ENCODE measurements at places on chromosomes 16 and 17.

DNA sequence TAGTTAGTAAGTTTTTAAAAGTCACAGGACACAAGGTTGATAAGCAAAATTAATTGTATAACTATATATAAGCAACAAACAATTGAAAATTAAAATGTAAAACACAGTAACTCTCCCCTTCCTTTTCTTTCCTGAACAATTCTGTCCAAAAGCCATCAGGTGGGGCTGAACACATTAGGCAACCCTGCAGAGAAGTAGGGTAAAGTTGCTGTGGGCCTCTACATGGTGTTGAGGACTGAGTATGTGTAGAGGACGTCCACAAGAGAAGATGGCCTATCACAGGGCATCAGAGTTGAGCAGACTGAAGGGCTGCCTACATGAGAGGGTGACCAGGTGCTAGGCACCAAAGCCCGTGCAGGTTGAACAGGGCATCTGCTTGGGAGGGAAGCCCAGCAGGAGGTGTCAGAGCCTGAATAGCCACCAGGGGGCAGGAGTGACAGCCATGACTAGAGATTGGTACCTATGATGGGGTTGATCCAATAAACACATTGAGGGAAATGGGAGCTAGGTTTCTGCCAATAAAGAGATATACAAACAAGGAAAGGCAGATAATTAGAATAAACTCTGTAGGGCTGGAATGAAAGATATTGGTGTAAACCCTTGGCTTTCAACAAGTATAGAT, 415.1 kb downstream of the NPIPA8 start:
- peak; percentile 53 for DNase-seq

DNA sequence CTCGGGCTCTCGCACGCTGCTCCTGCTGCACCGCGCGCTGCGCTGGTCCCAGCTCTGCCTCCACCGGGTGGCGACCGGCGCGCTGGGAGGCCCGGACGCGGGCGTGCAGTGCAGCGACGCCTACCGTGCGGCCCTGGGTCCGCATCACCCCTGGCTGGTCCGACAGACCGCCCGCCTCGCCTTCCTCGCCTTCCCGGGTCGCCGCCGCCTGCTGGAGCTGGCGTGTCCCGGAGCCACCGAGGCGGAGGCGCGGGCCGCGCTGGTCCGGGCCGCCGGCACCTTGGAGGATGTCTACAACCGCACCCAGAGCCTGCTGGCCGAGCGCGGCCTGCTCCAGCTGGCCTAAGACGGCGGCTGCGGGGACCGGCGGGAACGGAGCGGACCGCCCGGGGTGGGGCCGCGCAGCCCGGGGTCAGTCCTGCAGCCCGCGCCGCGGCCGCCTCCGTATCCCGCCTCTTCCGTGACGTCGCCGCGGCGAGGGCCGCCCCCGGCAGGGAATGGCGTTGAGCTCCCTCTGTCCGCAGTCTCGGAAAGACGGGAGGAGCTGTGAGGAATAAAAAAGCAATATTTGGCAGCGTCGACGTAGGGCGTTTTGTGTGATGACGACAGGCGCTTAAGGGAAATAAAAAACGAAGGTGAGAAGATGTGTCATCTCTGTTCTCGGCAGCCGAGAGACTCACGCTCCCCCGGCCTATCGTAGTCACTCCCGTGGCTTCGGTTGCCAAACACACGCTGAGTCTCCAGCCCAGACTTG, 1.4 kb downstream of the GLTPD2 start:
- DNase-seq = peak; percentile 82

GRCh38 chr17:13030459-13031300, 12.9 kb upstream of the ELAC2 start:
- DNase-seq = peak; percentile 40

GRCh38 chr17:48547808-48548522, 3.1 kb upstream of the HOXB2 start:
- DNase-seq = no peak

DNA sequence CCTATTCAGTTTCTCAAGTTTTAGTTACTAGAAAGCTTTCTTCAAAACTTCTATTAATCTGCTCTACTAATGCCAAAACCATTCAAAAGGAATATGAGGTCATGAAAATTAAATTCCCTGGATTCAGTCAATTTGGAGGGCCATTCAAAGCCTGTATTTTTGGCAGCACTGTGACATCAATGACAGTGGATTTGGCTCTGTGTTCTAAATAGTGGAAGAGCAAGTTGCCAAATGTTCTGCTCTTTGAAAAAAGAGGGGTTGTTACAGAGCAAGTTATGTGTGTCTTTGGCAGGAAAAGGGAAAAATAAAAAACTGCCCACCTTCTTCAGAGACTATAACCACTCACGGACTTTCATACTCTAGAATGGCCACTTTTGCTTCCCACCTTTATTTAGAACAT, 3.2 kb upstream of the C16orf46 start:
- no peak for DNase-seq

- DNase-seq = no peak
Measured at GRCh38 chr16:89921702-89922476, 1.3 kb upstream of the TUBB3 start.

DNA sequence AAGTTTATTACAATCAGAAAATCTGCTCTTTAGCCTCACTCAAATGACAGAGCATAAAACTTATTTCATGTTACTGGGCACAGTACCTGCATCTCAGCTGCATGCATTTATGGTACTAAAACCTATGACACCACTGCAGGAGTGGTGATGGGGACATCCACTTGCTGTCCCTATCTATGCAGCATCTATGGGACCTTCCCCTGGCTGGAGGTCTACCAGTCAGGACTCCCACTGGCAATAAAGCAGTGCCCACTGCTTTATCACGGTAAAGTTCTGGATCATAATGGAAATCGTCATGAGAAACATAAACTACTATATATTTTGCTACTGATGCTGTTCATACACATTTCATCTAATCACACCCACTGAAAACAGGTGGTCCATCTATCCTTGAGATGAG, 26.2 kb downstream of the NSMCE1 start:
- DNase-seq = peak; percentile 13

- no peak for DNase-seq
Measured at GRCh38 chr16:23520500-23520899, 10.2 kb upstream of the GGA2 start.

DNA sequence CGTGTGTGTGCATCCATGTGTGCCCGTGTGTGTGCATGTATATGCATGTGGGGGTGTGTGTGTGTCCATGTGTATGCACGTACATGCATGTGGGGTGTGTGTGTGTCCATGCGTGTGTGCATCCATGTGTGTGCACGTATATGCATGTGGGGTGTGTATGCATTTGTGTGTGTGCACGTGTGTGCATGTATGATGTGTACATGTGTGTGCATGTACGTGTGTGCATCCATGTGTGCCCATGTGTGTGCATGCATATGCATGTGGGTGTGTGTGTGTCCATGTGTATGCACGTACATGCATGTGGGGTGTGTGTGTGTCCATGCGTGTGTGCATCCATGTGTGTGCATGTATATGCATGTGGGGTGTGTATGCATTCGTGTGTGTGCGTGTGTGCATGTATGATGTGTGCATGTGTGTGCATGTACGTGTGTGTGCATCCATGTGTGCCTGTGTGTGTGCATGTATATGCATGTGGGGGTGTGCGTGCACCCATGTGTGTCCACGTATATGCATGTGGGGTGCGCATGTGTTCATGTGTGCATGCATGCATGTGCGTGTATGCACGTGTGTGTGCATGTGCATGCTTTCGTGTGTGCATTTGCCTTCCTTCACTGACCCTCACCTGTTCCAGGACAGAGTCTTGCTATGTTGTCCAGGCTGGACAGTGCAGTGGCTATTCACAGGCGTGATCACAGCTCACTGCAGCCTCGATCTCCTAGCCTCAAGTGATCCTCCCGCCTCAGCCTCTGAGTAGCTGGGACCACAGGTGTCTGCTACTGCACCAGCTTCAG, 129.6 kb upstream of the TNRC6C start:
- peak; percentile 15 for DNase-seq

DNA sequence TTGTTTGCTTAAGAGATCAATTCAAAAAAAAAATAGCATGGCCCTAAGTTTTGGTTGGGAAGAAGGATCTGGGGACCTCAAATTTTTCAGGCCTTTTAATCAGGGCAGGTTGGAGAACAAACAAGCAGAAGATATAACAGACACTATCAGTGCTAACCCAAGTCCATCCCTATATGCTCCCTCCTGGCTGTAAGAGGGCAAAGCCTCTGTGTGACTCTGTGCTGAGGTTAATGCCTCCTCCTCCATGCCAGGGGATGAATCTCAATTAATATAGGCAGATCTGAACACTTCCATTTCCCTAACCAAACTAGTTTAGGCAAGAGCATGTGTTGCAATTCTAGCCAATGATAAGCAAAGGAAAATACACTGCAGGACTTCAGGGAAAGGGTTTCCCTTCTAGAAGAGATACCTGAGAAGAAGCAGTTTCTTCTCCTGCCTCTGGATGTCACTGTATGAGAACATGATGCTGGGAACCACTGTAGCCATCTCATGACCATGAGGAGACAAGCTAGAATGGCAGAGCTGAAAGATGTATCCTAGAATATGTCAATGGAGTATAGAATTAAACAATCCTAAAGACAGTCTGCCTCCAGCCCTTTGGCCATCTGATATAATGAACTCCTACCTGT, 76.0 kb downstream of the CHD9NB start:
- no peak for DNase-seq

- DNase-seq = no peak
Measured at GRCh38 chr16:11361701-11362451, 16.6 kb downstream of the RMI2 start.

DNA sequence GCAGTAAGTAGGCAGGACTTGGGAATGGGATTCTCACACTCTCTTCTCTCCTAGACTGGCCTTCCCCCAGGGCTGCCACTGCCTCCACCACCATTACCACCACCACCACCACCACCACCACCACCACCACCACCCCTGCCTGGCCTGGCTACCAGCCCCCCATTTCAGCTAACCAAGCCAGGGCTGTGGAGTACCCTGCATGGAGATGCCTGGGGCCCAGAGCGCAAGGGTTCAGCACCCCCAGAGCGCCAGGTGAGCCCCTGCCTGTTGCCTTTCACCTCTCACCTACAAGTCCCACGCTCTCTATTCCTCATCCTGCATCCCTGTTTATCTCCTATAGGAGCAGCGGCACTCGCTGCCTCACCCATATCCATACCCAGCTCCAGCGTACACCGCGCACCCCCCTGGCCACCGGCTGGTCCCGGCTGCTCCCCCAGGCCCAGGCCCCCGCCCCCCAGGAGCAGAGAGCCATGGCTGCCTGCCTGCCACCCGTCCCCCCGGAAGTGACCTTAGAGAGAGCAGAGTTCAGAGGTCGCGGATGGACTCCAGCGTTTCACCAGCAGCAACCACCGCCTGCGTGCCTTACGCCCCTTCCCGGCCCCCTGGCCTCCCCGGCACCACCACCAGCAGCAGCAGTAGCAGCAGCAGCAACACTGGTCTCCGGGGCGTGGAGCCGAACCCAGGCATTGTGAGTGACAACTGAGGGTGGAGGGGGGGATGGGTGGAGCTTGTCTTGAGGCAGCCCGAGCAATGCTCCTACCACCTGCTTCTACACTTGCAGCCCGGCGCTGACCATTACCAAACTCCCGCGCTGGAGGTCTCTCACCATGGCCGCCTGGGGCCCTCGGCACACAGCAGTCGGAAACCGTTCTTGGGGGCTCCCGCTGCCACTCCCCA, 7.9 kb upstream of the TMEM88 start:
- no peak for DNase-seq

GRCh38 chr16:72532906-72533410, 361.0 kb upstream of the PMFBP1 start:
- no peak for DNase-seq

GRCh38 chr17:72150632-72151460, 30.0 kb downstream of the SOX9 start:
- no peak for DNase-seq

DNA sequence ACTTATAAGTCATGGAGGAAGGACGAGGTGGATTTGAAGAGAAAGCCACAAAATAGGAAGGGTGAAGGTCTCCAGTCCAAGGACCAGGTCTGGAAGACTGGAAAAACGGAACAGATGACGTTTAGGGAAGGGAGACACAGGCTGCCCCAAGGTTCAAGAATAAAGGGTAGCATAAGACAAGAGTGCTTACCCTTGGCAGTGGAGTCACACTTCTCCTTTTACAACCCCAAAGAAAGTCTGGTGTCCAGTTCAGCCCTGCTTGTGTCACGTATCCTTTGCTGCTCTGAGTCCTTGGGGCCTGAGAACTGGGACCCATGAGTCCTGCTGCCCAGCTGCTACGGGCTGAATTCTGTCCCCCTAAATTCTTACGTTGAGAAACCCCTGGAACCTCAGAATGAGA, 13.0 kb upstream of the GGA2 start:
- no peak for DNase-seq

DNA sequence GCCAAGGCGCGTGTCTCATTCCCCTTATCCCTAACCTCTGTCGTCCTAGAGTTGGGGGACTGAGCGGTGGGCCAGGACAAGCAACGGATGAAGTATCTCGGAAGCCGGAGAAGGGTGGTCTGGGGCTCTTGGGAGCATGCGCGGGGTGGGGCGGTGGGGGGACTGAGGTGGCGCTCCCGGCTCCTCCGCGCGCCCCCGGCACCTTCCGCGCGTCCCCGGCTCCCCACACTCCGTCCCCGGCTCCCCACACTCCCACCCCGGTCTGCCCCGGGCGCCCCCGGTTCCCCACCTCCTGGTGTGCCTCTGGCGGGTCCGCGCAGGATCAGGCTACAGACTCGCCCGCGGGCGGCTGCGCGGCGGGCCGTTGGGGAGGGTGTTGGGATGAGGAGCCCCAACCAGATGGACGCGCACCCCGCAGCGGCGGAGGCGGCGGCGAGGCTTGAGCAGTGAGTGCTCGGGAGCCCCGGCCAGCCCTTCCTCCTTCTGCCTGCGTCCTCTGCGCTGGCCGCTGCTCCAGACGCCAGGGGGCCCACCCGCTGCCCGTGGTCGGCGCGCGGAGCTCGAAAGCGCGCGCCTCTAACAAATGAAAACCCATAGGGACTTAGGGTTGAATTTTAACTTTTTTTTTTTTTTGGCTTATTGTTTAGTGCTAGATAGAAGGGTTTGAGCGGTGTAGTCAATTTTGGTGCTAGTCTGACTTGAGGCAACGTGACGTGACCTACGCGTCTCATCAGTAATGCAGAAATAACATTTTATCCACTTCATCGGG, 5.6 kb upstream of the CRYM start:
- no peak for DNase-seq

GRCh38 chr17:41537614-41537954, 9.5 kb upstream of the KRT19 start:
- no peak for DNase-seq

- DNase-seq = no peak
Measured at GRCh38 chr16:58010886-58011285, 9.7 kb downstream of the USB1 start.

DNA sequence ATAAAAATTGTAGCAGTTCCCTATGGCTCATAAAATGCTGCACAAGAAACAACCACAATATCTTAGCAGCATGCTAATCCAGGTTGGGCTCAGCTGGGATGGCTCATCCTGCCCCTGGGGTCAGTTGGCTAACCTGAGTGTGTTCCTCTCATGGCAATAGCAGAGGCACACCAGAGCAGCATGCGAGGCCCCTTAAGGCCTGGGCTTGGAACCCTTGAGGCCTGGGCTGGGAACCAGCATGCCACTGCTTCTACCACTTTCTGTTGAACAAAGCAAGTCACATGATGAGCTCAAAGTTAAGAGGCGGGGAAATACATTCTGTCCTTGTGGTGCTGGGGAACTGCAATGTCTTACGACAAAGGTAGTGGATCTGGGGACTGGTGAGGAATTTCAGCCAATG, 154.4 kb upstream of the FOXF1 start:
- no peak for DNase-seq

- DNase-seq = no peak
Measured at GRCh38 chr16:30335598-30336474, 19.3 kb downstream of the CD2BP2 start.
